Fibroblast of skin of scalp (primary cell): ENCODE measurements at places on chromosomes 5 and 9.

GRCh38 chr9:7879551-7880245 lies 80.1 kb upstream of the DMAC1 start:
- no peak for DNase-seq

DNA sequence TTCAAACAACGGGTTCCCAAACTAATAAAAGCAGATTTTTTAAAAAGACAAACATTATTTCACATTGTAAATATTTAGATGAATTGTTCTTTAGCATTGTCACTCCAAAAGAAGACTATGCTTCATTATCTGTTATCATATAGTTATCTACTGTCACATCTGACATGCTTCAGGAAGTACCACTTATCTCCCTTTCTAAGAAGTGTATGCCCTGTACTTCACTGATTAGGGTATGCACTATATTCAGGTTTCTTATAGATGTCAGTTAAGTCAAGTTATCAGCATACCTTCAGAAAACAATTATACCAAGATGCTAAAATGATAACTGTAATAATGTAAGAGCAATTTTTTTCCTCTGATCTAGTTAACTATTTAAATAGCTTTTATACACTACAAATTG lies 40.4 kb downstream of the LMBRD2 start:
- no peak for DNase-seq

- DNase-seq = no peak
Measured at GRCh38 chr9:12697719-12698118, 4.5 kb downstream of the TYRP1 start.

DNA sequence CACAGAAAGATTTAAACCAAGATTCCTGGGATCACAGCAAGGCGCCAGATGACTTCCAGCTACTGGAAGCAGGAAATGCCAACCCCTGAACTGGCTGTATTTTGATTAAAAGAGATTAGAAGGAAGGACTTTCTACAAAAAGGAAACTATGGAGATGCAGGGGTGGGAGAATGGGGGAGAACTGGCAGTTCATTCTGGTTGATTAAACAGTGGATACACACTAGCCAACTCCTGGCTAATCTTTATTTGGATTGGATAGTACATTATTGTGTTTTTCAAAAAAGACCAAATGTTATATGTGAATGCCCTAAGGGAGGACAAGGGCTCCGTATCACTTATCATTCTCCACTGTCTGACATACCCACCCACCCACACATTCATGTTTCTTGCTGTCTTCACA lies 93.2 kb downstream of the CDO1 start:
- no peak for DNase-seq

DNA sequence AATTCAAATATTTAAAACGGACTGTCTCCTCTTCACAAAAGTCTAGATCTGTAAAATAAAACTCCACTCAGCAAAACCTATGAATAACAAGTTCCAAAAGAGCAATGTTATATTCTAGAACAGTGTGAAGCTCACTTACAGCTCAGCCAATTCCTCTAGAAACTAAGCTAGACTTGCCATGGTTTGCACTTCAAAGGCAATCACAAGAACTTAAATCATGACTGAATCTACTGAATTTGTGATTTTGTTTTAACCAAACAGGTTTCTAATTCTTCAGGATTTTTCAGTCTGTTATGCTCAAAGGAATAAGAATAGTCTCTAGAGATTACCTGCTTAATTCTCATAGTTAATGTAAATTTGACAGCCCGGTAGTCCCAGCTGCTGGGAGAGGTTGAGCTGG lies 1.4 kb upstream of the PKD2L2 start:
- no peak for DNase-seq
